ENCODE measurements at places on chromosomes 16 and 17. TPM values are rescaled to one million over a fixed set of nuclear protein-coding genes. Genes with fewer than 3 reads are reported as not detected.

The HOXB4 gene
- 0.16 TPM for total RNA-seq

The ENO3 gene
- total RNA-seq: 41.5 TPM

The ODAD4 gene
- 1.8 TPM for total RNA-seq

The RTN4RL1 gene
- 7.3 TPM for total RNA-seq

The CACNG5 gene
- total RNA-seq: not detected

Data from A549 treated with ZK216348 at 1 μM for 4 hours (cell line).